Activated naive CD4-positive, alpha-beta T cell (primary cell): ENCODE measurements at places on chromosomes 1 and 21.

GRCh38 chr1:94105957-94106529 lies 14.9 kb downstream of the ABCA4 start:
- DNase-seq, result no peak

- no peak for DNase-seq
These were observed 23.2 kb upstream of the CNIH3 start for GRCh38 chr1:224592636-224593582.

DNA sequence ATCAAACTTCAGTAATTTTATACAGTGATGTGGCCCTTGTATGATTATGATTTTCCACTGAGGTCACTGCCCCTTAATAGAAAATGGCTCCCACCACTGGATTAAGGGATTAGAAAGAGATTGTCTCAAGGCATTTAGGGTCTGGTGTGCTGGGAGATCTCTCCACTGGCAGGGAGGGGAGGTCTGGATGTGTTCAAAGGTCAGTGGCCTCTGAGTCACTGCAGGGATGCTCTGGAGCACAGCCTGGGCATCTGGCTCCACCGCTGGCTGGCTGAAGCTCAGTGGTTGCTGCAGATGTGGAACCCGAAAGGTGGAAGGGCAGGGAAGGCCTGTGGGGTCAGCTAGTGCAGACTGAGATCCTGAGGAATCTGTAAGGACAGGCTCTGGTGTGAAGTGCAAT lies 18.3 kb upstream of the CHI3L1 start:
- no peak for DNase-seq

DNA sequence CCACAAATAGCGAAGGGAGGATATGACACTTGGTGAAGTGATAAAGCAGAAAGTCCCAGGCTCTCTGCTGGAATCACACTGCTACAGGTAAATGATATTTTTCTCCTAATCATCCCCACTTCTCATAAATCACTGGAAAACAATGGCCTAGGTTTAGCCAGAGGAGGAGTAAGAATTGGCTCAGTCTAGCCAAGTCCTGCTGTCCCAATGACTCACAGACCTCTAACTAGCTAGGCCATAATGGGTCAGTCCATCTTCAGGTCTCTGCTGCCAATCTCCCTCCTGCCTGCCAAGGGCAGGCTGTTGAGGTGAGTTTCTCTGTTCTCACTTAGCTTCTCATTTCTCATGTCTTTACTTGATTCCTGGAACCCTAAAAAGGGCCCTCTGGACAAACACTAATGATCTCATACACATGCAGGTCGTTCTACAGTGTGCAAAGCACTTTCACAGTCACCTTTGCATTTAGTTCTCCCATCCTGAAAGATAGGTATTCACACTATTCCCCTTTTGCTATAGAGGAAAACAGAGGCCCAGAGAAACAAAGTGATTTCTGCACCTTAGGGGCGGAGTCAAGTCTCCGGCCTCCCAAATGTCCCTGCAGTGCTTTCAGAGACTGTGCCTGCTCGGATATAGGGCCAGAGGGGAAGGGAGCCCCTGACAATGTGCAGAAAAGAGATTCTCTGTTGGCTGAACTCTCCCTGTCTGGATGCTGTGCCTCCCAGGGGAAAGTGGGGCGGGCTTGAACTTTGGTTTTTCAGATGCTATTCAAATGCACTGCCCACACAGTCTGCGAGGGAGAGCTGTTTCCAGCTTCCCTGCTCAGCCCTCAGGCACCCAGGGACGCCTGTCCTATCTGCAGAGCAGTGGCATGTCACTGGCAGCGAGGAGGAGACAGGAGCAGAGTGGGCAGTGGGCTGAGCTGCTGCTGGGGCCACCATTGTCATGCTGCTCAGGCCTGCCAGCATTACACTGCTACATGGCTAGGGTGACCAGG lies 3.9 kb upstream of the CDK18 start:
- no peak for DNase-seq

GRCh38 chr1:32861904-32862695 lies 8.6 kb downstream of the FNDC5 start:
- DNase-seq, result no peak

GRCh38 chr1:76725864-76726619 lies 141.2 kb upstream of the ST6GALNAC5 start:
- no peak for DNase-seq

DNA sequence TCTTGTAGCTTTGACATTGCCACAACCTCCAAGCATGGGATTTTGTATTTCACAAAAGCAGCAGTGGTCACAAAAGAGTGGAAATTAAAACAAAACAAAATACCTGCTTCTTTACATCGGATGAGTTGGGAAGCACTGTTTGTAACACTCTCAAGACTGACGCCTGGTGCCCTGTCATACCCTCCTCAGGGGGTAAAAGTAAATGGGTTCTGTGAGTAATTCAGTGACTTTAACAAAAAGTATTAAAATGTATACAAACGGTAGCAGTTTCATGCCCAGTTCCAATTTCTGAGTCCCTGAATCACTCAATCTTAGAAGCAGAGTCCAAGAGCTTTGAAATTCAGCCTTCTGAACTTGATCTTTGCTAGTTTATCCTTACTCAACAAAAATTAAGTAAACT lies 152.5 kb downstream of the TIAM1 start:
- DNase-seq, result no peak

GRCh38 chr1:161085165-161085564 lies 4.2 kb downstream of the NECTIN4 start:
- DNase-seq, result no peak

DNA sequence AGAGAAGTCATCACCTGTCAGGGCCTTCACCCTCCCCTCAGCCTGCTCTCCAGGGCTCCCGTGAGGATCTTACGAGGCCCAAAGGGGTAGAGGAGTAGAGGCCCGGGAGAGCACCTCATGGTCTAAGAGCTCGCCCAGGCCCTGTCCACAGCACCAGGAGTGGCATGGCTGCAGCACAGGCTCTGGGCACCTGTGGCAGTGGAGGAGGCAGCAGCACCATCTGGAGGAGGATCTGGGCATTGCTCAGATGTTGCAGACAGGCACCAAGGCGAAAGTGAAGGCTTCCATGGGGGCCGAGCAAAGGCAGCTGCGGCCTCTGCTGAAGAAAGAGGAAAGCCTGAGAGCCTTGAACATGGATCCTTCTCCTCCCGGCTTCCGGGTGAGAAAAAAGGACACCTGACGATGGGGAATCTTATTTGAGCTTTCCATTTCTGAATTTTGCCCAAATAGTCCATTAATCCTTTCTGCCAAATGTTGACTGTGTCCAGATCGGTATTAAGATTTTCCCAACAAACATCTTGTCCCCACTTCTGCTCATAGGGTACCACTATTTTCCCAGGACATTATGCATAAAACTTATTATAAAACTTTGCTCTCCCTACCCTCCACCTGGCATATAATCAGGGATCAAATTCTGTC lies 604.7 kb downstream of the PTPRC start:
- peak; percentile 22 for DNase-seq

DNA sequence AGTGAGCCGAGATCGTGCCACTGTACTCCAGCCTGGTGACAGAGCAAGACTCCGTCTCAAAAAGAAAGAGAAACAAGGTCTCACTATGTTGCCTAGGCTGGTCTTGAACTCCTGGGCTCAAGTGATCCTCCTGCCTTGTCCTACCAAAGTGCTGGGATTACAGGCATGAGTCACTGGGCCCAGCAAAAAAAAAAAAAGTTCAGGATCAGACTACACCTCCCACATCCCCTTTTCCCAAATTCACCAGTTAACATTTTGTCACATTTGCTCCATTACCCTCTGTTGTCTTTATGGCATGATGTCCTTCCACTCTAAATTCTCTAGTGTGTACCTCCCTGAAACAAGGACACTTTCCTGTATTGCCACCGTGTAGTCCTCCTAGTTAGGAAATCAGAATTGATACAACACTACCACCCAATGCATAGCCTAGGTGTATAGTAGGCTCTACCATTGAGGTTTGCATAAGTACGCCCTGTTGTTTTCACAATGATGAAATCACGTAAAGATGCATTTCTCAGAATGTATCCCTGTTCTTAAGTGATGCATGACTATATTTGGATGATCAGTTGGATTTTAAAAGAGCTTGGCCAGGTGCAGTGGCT lies 10.7 kb downstream of the SPEN start:
- DNase-seq, result no peak

- DNase-seq, result no peak
These were observed 5.4 kb downstream of the CD2 start for GRCh38 chr1:116759636-116760035.

GRCh38 chr1:169529068-169529642 lies 43.4 kb upstream of the SLC19A2 start:
- no peak for DNase-seq

- DNase-seq, result no peak
These were observed 20.6 kb upstream of the GRHL3 start for GRCh38 chr1:24298606-24299005.

GRCh38 chr1:220700556-220701179 lies 10.5 kb downstream of the C1orf115 start:
- no peak for DNase-seq

DNA sequence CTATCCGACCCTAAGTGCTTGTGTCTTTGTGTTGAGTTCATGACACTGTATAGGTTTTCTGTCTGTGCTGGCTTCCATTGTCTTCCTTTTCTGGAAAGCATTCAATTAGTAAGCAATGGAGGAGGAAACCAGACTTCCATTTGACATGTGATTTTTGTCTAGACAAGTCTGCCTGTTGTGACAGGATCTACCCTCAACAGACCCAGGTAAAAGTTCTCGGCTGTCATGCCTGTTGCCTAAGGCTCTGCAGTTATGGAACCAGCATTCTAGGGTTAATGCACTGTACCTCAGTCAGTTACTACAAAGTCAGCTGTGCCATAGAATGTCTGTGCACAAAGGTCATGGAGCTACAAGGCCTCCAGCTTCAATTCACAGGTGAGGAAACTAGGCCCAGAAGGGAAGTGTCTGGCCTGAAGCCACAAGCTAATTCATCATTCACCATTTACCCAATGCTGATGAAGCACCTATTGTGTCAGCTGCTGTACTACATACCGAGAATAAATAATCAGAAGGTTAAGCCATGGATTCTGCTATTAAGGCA lies 72.3 kb downstream of the PLPP3 start:
- no peak for DNase-seq

DNA sequence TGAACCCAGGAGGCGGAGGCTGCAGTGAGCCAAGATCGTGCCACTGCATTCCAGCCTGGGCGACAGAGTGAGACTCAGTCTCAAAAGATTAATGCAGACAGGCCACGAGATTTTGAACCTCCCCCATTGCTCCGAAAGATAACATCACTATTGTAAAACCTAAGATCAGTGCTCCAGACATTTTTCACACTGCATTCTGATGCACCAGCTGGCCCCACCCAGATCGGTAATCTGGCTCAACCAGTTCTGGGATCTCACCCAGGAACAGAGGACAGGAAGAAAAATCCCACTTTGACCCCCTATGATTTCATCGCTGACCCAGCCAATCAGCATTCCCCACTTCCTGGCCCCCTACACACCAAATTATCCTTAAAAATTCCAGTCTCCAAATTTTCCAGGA lies 10.7 kb upstream of the CSRP1 start:
- DNase-seq, result no peak

GRCh38 chr1:18556364-18556763 lies 74.3 kb upstream of the PAX7 start:
- DNase-seq, result no peak

- no peak for DNase-seq
These were observed 7.9 kb downstream of the RHEX start for GRCh38 chr1:206060844-206061243.

GRCh38 chr1:178619042-178619927 lies 105.8 kb upstream of the RALGPS2 start:
- no peak for DNase-seq

GRCh38 chr1:79290927-79291474 lies 284.5 kb upstream of the ADGRL4 start:
- no peak for DNase-seq

GRCh38 chr21:31941694-31942093 lies 68.9 kb downstream of the HUNK start:
- DNase-seq, result no peak

DNA sequence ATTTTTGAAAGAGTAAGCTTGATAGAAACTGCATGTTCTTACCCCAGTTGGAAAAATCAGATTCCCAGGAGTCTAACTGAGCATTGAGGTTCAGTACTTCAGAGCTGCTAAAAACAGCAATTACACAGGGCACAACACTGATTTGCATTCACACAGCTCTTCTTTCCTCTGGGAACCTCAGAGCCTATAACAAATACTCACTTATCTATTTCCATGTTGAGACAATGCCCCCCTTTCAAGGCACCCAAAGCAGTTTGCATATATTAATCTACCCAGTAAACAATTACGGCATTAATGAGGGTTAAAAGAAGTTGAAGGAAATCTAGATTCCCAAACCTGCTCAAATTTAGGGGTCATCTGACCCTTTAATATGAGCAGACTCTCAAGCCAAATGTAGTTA lies 126.9 kb upstream of the SLC35F3 start:
- no peak for DNase-seq

DNA sequence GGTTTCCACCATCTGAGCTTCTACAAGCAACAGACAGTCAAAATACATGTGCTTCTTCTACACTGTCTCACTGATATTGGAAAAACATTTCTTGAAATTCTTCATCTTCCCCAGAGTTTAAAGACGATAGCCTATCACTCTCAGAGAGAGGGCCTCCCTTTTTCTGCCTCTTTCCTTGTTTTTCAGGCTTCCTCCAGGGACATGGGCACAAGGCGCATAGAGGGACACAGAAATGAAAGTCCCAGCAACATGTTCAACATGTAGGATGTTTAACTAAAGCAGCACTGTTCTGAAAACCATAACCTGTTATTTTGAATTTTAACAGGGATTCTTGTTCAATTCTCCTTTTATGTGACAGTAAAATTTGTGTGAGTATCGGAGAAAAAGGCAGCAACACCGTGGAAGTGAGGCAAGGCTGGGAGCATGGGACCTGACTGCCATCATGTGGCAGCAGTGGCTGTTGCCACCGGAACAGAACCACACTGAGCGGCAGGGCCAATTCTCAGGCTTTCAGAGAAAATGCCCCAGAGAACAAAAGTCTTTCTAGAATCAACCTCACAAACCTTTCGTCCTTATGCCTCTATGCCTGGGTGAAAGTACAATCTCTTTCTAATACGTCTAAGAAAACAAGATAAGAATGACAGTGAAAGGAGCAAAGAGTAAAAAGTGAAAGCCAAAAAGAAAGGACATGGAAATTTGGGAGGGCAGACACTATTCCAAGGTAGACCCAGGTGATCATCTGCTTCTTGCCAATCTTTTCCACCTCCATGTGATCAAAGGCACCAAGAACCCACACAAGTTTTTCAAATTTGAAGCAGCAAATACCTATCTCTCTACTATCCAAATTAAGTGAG lies 54.5 kb downstream of the PCNX2 start:
- DNase-seq, result no peak

GRCh38 chr1:61654067-61654466 lies 70.9 kb downstream of the TM2D1 start:
- no peak for DNase-seq

DNA sequence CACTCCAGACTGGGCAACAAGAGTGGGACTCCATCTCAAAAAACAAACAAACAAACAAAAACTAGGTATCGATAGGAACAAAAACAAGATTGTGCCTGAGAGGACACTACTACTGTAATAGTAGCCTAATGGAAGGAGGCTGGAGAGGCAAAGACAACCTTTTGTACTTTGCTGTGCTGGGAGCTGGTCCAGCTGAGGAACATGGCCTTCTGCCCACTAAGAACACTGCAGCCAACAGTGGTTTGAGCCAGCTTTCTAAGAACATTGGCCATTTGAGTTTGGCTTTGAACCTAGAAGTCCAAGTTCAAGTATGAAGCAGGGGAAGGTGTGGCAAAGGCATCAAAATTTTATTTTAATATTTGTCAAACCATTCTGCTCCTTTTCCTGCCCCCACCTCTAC lies 22.7 kb upstream of the RGS8 start:
- DNase-seq, result no peak

- DNase-seq, result no peak
These were observed 34.4 kb downstream of the MAP3K21 start for GRCh38 chr1:233361876-233362275.
